Mesendoderm (in vitro differentiated cells): ENCODE measurements at places on chromosomes 6 and 20.

GRCh38 chr6:149266659-149267058 is 50.9 kb upstream of the TAB2 start:
- DNase-seq: no peak

- DNase-seq: no peak
These were observed 9.5 kb upstream of the IGF2R start for GRCh38 chr6:159959165-159959975.

DNA sequence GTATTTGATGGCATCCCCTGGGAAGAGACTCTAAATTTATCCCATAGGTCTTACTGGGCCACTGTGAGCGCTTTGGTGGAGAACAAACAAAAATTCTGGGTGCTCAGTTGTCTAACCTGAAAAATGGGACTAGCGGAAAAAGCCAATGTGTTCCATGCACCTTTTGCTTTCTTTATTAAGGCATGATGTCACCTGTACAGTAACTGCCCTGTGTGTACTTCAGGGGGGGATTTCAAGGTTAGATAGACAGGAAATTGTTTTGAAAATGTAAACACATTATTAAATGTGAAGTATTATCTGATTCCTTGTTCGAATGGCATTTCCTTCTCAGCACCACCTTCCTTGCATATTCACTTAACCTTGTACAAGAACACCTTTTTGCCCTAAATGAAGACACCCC is 1.2 kb upstream of the EDN1 start:
- no peak for DNase-seq

- no peak for DNase-seq
These were observed 35.3 kb downstream of the RALGAPA2 start for GRCh38 chr20:20677186-20677585.

GRCh38 chr20:17646209-17646960 is 35.7 kb downstream of the RRBP1 start:
- DNase-seq: no peak

DNA sequence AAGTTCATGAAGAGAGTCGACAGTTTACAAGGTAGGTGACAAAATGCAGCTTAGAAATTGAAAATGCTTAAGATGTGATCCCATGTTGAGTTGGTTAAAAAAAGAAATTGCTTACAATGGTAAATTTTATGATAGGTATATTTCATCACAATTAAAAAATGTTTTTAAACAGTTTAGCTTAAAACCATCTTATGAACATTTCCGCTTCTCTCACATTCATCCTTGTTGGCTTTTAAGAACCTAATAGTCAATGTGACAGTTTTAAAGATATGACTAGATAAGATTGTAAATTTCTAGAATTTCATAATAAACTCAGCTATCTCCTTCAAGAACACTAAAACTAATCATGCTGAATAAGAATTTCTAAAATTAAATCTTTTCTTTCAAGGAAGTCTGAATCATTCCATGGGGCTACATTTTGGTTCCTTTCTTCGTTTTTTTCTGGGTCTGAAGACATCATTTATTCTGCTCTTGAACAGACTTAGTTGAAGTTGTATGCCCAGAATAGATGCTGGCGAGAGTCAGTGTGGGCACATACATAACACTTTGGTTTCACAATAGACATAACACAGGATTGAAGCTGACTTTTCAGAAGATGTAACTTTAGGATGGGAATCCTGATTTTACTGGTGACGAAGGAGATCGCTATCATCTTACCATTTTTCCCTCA is 35.9 kb upstream of the LTV1 start:
- no peak for DNase-seq

GRCh38 chr6:13484138-13484708 is 3.2 kb downstream of the GFOD1 start:
- DNase-seq: no peak

GRCh38 chr6:133396233-133396983 is 155.3 kb downstream of the EYA4 start:
- no peak for DNase-seq

GRCh38 chr6:165060720-165061119 is 248.7 kb downstream of the C6orf118 start:
- no peak for DNase-seq

- no peak for DNase-seq
These were observed 7.9 kb downstream of the EXOC2 start for GRCh38 chr6:684831-685636.

GRCh38 chr20:11060423-11061185 is 386.8 kb upstream of the JAG1 start:
- no peak for DNase-seq

- no peak for DNase-seq
These were observed 428.0 kb downstream of the DHX35 start for GRCh38 chr20:39390186-39390585.

DNA sequence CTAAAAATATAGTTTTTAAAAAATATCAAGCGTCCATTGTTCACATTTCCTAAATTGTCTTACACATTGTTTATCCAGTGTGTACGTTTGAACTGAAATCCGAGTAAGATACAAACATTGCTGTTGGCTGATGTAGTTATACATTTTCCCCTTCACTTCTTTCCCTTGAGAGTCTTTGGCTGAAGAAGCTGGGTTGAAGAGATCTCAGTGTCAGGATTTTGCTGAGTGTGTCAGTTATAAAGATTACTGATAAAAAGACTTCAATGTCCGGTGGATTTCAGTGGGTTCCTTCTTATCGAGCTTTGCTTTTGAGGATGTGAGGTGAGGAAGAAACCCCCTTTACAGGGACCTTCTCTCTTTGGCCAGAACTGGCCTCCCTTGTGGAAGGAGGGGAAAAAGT is 20.5 kb downstream of the RFPL4B start:
- DNase-seq: no peak

DNA sequence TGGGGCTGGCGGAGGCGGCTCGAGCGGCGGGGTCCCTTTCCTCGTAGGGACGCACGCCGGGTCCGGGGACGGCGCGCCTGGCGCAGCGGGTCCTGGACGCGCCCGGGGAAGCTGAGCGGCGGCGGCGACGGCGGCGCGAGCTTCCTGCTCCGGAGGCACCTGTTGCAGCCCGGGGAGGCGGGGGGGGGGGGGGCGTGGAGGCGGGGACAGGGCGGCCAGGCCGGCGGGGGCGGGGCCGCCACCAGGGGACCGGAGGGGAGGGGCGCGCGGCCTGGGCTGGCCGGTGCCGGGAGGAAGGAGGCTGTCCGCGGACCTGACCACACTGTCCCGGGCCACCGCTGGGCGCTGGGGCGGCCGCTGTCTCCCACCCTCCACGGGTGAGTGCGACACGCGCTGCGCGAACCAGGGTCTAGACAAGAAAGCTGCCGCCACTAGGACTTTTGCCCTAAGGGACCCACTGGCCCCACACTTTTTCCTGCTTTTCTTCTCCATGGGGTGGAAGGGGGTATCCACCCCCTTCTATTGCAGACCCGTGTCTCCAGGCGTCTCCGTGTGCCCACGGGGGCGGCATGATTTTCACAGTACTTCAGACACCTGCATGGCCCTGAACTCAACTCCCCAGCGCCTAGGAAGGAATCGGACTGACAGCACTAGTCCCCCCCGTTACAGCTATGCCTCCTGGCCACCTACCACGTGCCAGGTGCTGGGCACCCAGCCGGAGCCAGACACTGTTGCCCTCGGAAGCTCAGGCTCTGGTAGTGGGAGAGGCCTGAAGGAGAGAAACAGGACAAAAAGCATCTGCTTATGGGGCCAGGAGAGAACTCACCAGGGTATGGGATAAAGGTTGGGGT is at the start of gene NFATC2:
NFATC2 (minus strand) TSS at position 149 of the 851 bp plus-strand sequence. CDS start 220 bp downstream, outside the sequence.
- DNase-seq: no peak

DNA sequence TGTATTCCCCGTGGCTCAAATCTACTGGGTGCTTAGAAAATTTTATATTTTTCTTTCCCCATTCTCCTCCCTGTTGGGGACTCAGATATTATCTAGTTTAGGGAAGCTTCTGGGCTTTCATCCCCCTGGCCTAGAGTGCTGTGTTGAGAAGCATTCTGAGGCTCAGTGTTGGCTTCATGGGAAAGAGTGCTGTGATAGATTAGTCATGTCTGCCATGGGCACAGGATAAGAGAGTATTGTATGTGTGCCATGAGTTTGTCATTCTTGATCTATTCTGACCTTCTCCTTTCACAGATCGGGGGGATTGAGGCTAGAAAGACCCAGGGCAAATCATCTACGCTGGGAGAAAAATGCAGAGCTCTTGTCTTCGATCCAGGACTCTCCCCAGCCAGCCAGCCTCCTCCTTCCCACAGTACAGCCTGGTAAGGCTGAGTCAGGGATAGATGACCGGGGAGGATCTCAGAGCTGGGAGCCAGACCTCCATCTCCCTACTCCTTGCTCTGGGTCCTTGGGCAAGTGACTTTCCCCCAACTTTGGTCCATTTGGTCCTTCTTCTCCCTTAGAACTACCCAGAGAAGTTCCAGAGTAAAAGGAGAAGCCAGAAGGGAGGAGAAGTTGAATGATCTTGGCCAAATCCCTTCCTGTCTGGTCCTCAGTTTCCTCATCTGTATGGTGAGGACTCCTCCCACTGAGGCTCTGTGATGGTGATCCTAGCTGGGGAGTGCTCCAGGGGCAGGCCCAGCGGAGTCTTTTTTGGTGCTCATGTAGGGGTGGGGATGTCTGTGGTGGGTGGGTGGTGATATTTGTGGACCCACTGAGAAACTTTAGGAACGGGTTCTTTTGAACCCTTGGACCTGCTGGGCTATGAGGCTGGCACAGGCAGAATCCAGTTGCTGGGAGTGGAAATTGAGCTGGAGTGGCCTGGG is 5.0 kb downstream of the SRC start:
- DNase-seq: peak; percentile 35

- DNase-seq: no peak
These were observed 40.5 kb downstream of the RREB1 start for GRCh38 chr6:7148100-7148822.

DNA sequence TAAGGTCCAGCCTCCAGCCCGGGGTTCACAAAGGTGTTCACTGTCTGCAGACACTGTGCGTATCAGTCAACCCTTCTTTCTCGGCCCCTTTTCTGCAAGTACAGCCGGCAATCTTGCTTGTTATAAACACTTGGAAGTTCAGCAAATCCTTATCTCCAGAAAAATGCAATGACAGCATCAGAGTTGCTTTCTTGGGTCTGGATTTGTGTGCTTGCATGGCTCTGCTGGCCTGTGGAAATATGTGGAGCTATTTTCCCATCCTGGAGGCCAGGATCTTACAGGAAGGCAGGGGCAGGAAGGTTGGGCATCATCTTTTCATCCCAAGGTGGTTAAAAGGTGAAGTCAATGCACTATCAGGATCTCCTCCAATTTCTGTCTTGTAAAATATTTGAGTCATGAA is 100.3 kb downstream of the SMOC2 start:
- no peak for DNase-seq

DNA sequence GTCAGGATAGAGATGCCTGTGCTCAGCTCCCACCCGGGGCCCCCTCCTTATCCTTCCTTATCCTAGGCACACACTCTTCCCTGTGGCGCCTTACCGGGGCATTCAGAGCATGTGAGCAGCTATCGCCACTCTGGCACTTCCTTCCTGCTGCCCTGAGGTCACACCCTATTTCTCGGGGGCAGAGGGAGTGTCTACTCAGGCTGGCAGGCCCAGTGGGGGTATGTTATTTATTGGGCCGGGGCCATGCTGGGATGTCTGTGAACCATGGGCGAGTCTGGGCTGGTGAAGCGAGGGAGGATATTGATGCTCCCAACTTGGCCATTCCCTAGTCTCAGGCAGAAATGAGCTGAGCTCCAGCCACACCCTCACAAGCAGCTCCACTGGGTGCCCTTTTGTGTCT is 3.9 kb upstream of the LY6G6D start:
- no peak for DNase-seq

GRCh38 chr20:43568706-43569105 is 9.9 kb downstream of the SGK2 start:
- DNase-seq: no peak

DNA sequence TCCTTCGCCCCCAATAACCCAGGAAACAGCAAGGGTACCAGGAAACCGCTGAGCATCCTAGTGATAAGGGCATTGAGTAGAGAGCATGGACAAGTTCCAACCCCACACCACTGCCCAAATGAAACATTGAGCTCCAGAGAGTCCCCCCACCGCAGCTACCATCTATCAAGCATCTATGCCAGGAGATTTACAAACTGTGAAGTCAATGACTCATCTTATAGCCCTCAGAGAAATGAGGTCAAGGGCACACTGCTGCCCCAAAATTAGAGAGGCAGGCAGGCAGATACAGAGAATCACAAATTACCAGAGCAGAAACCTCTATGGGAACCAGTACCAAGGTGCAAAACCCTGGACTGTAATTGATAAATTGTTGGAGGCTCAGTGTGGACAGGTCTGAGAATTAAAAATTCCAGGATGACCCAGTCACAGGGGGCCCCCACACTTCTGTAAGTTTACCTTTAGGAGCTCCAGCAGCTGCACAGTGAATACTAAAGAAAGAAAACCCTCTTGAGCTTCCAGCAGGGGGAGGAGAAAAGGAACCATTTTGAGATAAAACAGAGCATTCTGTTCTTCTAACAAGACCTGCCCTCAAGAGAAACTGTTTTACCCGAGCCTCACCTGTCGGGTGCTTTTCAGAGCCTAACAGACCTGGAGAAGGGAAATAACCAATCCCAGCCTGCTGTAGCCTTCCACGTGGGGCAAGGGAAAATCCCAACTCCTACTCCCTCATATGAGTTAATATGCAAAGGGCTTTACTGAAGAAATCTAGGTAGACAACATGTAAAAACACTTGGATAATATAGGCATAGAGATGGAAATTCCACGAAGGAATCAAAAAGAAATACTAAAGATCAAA is 118.0 kb upstream of the ARID1B start:
- DNase-seq: peak; percentile 23

DNA sequence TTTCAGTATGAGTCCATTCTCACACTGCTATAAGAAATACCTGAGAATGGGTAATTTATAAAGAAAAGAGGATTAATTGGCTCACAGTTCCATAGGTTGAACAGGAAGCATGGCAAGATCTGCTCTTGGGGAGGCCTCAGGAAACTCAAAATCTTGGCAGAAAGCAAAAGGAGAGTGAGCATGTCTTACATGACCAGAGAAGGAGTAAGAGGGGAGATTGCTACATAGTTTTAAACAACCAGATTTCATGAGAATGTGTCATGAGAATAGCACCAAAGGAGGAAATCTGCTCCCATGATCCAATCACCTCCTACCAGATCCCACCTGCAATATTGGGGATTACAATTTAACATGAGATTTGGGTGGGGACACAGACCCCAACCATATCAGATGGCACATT is 672.4 kb downstream of the HTR1B start:
- DNase-seq: no peak

- no peak for DNase-seq
These were observed 230.8 kb downstream of the LRFN2 start for GRCh38 chr6:40356242-40356910.

DNA sequence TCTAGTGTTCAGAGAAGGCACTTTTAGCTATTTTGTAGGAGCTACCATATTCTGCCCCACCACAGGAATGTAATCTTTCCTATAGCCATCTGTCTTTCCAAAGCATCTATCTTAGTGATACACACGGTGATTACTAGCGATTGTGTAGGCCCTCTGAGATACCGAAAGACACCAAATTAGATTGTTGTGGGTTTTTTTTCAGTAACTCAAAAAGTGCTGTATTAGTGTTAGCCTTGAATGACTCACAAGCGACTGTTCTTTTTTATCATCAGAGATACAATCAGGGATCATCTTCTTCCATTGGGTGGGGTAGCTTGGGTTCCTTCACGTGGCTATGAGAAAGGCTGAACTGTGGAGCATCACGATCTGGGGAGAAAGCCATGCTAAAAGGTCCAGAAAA is 160.2 kb downstream of the MTFR2 start:
- no peak for DNase-seq

GRCh38 chr20:44969300-44969894 is 3.1 kb downstream of the STK4 start:
- no peak for DNase-seq
